ENCODE measurements at places on chromosomes 12 and 14.

DNA sequence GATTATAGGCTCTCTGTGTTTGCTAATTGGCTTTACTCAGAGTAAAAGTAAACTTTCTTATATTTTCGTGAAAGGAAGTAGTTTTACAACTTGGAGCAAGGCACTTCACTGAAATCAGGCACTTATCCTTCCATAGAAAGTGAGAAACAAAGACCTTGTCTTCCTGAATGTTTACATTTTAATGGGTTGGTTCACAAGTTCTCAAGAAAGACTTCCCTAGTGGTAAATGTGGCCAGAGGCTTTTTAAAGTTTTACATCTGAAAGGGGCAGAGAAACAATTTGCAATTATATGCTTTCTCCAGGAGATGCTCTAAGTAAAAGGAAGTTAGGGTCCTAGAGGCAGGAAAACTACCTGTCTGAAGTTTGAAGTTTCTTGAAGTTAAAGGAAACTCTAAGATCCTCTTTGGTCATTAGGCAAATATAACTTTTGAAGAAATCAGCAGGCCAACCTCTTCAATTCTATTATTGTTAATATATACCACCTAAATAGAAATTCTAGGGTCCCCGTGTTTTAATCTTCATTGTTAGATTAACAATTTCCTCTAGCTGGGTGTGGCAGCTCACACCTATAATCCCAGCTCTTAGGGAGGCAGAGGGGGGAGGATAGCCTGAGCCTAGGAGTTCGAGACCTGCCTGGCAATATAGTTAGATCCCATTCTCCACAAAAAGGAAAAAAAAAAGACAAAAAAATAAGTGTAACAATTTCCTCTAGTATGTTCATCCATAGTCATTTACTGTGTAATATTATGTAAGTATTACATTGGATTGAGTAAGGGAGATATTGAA, 644.9 kb upstream of the FOXG1 start:
- DNase-seq = no peak

DNA sequence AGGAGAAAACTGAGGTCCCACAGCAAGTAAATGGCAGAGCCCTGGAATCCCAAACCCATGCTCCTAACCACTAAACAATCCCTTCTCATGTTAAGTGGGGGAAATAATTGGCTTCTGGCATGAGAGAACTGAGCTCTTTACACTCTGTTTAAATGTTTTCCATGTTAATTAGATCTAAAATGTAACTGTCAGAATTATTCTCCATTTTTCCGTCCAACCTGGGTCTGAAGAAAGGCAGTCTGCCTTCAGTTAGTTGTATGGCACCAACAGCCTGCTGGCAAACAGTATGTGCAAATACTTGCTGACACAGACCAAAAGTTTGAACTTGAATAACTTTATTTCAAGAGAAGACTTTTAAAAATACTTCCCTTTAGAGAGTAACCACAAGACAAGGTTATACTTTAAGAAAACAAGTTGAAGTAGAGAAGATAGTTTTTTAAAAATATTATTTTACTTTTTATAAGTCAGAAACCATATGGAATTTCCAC, 59.7 kb downstream of the E2F7 start:
- no peak for DNase-seq

- peak; percentile 57 for DNase-seq
Observed at GRCh38 chr12:2482938-2483660, 311.7 kb upstream of the FKBP4 start.

GRCh38 chr12:77941401-77941800, 110.7 kb downstream of the NAV3 start:
- peak; percentile 62 for DNase-seq

GRCh38 chr12:29807129-29807528, 23.4 kb upstream of the TMTC1 start:
- DNase-seq = no peak

- no peak for DNase-seq
Observed at GRCh38 chr14:70005281-70005805, 126.1 kb downstream of the SMOC1 start.

DNA sequence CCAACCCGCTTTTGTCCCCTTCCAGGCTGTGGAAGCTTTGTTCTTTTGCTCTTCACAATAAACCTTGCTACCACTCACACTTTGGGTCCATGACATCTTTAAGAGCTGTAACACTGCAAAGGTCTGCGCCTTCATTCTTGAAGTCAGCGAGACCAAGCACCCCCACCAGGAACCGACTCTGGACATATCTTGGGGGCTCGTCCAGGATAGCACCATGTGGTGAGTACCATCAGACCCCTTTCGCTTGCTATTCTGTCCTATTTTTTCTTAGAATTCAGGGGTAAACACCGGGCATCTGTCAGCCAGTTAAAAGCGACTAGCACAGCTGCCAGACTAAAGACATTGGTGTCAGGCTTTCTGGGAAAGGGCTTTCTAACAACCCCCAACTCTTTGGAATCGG, 137.6 kb upstream of the PPFIA2 start:
- no peak for DNase-seq

DNA sequence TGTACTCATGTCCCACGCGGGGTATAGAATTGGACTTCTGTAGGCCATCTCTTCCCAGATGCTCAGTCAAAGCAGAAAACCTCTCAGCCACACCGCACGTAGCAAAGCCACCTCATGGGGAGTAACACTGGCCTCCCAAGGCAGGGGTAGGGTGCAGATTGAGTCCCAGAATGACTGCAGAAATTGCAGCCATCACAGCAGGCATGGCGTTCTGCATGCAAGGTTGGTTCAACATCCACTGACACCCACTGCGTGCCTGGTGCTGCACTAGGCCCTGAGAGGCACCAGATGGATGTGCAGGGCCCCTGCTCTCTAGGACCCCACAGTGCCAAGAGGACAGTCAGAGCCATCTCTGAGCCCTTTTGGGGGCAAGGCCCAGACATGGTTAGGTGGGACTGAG, 39.9 kb downstream of the RAB35 start:
- no peak for DNase-seq

DNA sequence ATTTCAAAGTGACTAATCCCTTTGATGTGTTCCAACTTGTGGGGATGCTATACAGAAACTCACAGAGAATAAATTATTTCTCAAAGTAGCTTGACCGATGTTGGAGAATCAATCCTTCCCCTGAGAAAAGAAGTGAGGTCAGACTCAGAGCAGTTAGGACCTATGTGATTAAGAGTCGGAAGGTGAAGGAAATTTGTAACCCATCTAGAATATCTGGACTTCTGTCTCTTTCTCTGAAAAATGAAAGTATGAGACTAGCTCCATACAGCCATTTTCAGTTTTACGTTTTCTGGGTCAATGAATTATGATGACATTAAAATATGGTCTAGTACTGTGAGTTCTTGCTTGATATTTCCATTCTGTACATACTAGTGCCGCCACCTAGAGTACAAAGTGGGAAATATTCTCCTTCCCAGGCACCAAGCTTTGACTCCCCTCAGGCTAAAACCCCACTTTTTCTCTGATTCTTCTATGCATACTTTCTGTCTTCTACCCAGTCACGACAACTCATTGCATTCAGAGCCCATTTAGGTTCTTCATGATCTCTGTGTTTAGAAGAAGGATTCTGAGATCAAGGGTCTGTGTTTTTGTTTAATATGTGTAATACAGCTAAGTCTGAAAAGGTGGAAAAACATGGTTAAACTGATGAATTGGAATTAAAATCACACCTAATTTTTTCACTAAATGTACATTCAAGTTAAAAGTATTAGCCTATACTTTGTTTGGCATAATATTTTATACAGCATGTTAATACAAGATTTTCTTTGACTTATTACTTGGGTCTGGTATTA, 6.9 kb upstream of the NTS start:
- peak; percentile 50 for DNase-seq

- no peak for DNase-seq
Observed at GRCh38 chr14:35401422-35402265, 2.9 kb downstream of the NFKBIA start.

DNA sequence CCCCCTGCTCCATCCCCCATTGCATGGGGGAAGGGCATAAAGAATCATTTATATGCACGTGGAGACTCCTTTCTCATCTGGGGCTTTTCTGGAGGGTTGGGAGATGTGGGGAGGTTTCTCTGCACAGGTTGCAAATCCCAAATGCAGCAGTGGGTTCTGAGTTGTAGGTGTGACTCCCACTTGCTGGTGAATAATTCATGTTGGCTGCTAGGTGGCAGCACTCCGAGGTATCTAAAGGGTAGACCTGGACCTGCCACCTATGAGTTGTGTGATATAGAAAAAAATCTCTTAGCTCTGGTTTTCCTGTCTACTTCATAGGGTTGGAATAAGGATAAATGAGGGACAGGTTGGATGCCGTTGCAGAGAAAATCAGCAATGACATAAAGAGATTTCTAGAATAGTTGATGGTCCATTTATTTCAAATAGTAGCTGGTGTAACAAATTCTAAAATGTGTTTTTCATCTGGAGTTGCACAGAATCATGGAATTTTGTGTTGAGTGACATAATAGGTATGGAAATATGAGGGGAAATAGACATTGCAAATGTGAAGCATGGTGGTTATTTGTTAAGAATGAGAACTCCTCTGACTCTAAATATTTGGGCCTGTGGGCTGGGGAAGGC, 4.6 kb downstream of the MARCHF9 start:
- no peak for DNase-seq

DNA sequence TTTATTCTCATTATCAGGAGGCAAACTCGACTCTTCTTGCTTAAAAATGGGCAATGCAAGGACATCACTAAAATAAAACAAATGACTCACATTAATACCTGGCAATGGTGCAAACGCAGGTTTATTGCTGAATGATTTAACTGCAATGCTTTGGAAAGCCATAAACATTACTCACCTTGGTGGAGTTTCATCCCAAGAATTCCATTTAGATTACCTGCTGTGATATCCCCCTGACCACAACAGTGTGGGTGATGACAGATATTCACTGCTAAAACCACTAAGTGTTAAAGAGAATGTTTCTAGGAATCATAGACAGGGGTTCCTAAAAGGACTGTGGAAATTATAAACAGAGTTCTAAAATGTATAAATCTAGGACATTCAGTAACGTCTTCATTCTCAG, 35.3 kb upstream of the CSRNP2 start:
- peak; percentile 52 for DNase-seq

- no peak for DNase-seq
Observed at GRCh38 chr14:55099756-55100155, 29.3 kb upstream of the LGALS3 start.

DNA sequence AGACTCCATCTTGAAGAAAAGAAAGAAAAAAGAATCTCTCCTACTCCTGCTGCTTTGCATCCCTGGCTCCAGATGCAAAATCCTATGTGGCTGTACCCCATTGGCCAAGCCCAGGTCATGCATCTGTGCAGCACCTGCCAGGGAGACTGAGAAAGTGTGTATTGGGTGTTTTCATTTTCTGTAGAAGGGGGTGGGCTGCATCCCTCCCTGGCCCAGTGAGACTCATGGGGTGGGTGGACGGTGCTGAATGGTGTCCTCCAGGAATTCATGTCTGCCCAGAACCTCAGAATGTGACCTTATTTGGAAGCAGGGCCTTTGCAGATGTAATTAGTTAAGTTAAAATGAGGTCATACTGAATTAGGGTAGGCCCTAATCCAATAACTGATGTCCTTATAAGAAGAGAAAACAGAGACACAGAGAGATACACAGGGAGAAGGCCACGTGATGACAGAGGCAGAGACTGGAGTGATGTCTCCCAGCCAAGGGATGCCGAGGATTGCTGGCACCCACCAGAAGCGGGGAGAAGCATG, 23.2 kb downstream of the MOAP1 start:
- DNase-seq = peak; percentile 16

- DNase-seq = no peak
Observed at GRCh38 chr12:49863946-49864797, 21.3 kb upstream of the BCDIN3D start.

GRCh38 chr14:21095430-21096205, 2.8 kb downstream of the ZNF219 start:
- DNase-seq = peak; percentile 61

DNA sequence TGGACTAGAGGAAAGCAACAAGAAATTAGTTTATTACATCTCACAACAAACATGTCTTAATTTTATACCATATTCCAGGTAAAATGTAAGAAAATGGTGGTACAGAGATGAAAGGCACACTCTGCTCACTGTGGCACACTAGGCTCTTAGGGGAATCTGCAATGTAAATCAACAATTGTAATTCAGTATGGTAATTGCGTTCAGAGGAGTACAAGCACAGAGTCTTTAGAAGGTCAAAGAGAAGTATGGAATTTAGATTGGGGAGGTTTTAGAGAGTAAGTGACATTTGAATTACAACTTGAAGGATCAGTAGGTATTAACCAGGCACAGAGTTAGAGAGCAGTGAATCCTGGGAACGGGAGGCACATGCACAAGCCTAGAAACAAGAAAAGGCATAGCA, 694.0 kb upstream of the USP15 start:
- no peak for DNase-seq

DNA sequence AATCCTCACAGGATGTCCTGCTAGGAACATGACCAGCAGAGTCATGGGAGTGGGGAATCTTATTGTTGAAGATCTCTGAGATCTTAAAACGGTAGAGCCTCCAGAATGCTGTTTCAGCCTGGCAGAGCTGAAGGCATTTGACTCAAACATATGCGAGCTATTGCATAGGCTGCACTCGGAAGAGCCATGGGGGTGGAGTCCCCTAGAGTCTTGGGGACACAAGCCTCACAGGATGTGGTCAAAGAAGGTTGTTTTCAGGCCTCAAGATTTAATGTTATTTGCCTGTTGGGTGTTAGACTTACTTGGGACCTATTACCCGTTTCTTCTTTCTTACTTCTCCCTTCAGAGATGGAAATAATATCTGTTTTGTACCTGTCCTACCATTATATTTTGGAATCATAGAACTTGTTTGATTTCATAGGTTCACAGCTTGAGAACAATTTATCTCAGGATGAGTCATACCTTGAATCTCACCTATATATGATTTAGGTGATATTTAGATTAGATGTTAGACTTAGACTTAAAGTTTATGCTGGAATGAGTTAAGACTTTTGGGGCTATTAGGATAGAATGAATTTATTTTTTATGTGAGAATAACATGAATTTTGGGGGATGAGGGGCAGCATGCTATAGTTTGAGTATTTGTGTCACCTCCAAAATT, 172.2 kb upstream of the ATP2B1 start:
- DNase-seq = no peak

- DNase-seq = no peak
Observed at GRCh38 chr12:97597031-97597751, 134.6 kb downstream of the RMST start.

DNA sequence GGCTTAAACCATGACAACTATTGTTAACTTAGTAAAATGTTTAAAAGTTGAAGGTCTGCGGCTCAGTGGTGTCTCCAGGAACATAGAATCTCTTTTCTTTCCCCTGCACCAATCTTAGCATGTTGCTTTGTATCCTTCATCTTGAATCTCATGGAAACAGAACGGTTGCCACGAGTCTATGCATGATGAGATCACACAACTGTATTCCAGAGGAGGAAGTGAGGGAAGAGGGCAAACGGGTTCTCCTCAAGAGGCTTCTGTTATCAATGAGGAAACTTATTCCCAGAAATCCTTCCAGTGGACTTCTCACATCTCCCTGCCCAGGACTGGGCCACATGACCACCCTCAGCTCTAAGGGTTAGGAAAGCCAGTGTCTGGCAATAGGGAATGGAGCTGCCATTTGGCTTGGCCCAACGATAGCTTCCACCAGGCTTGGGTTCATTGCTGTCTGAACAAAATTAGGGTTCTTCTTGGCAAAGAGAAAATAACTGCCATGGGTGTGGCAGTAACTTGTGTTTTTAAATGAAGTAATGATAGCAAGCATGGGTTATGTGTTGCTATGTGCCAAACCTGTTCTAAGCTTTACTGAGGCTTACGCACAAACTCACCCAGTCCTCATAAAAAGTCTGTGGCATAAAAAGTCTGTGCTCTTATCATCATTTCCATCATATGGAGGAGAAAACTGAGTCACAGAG, 17.4 kb downstream of the PLXNC1 start:
- DNase-seq = no peak

Measured in EH (cell line).